HCEC 1CT (cell line): ENCODE measurements at places on chromosomes 16 and 17.

GRCh38 chr16:88466175-88466862 lies 13.2 kb downstream of the ZFPM1 start:
- no peak for DNase-seq

DNA sequence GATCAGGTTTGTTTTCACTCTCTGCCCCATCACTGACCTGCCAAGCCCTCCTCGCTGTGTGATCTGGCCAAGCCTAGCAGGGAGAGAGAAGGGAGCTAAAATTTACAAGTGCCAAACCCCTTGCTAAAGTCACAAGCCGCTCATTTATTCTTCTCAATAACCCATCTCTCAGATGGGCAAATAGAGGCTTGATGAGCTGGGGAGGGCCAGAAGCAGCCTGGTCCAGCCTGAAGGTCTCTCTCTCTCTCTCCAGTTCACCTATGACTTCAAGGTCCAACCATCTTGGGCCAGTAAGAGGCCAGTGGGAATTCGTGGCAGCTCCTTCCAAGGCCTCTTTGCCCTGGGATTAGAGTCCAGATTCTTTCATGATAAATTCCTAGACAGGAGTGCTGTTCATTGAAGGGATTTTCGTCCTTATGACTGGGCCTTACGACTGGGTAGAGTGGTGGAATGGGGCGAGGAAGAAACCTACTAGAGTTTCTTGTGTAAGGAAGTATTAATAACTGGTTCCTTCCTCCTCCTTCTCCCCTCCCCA lies 3.4 kb downstream of the CA7 start:
- no peak for DNase-seq

- no peak for DNase-seq
These were observed 774.9 kb downstream of the CDH8 start for GRCh38 chr16:61261315-61261714.

GRCh38 chr17:64103391-64104364 lies 26.3 kb downstream of the ERN1 start:
- peak; percentile 69 for DNase-seq

GRCh38 chr16:31458073-31458843 lies 1.0 kb upstream of the ARMC5 start:
- peak; percentile 30 for DNase-seq

DNA sequence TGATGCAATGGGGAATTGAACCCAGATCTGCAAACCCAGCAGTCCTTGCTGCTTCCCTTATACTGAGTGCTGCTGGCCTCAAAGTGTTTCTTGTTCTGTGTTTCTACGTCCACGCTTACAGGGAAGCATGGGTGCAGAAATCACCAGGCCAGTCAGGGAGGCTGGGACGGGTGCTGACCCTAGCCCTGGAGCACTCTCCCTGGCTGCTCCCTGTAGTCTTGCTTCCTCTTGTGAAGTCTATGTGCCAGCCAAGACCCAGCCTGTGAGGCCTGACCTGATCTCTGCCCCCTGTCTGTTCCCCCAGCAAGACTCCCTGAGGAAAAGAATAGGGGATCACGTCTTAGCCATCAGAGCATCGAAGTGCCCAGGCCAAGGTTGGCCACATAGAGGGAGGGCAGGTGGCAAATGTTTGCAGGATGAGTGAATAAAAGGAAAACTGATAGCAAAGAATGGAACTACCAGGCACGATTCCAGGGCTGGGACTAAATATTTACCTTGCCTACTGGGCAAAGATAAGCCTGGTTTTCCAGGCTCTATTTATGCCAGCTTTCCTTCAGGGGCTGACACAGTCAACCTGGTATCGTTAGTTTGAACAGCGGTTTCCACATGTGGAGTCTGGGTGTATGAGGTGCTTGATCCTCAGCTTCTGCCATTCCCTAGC lies 41.2 kb upstream of the RHOT1 start:
- no peak for DNase-seq

DNA sequence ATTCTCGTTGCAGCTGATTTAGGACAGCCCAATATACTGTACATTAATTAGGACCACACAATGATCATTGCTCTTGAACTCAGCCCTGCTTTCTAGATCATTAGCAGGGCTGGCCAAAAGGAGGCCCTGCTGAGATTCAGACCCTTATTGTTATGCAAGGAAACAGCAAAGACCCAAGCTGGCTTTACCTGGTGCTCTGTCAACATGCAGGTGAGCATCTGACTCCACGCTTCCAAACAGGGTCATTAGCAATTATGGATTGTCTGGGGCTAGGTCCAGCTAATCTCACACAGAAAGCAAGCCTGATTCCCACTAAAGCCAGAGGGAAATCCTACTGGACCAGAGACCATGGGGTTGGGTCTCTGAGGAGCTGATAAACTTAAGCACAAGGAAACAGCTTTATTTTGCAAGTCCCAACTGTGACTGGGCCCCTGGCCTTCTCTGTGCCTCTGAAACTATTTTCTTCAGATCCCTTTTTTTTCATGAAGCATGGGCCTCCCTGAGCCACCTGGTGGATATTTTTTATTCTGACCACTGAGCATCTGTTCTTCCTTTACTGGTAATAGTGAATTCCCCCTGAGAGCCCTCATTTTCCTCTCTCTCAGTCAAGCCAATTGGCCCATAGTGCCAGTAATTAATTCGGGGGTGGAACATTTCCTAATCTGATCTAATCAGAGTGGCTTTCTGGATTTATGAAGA lies 236.1 kb downstream of the GRIN2A start:
- DNase-seq = no peak

GRCh38 chr16:76946879-76947278 lies 244.1 kb upstream of the MON1B start:
- DNase-seq = no peak

GRCh38 chr17:27532269-27533263 lies 76.3 kb downstream of the KSR1 start:
- no peak for DNase-seq

DNA sequence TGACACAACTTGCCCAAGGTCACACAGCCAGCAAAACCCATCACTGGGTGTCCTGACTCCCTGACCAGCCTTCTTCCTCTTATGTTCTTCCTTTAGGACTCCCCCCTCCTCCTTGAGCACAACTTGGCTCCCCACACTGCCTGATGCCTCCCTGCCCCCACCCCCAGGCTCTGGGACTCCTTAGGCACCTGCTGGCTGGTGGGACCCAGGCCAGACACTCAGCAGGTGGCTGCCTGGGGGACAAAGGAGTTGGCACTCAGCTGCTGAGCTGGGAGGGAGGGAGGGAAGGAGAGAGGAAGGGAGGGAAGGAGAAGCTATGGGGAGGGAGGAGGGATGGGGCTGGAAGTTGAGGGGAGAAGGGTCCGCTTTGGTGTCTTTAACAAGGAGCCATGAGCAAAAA lies 8.0 kb downstream of the SEZ6 start:
- DNase-seq = no peak

DNA sequence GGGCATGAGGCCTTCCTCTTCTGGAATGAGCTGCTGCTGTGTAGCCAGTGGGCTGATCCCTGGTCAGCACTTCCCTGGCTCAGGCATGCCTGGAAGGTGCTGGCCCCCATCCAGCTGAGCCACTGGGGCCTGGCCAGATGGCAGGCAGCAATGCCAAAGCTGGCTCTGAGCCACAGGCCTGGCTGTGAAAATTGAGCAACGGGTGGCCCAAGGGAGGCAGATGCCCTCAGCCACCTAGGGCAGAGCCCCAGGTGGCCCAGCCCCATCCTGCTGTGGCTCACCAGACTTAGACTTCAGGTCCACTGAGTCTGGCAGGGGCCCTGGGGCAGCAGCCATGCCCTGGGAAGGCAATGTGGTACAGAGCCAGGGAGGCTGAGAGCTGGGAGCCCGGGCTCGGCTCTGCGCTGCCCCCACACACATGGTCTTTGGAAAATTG lies 8.5 kb upstream of the CRHR1 start:
- no peak for DNase-seq

- DNase-seq = no peak
These were observed 73.1 kb upstream of the CDC42EP4 start for GRCh38 chr17:73384926-73385325.

GRCh38 chr17:65254166-65254565 lies 117.0 kb downstream of the RGS9 start:
- DNase-seq = no peak

DNA sequence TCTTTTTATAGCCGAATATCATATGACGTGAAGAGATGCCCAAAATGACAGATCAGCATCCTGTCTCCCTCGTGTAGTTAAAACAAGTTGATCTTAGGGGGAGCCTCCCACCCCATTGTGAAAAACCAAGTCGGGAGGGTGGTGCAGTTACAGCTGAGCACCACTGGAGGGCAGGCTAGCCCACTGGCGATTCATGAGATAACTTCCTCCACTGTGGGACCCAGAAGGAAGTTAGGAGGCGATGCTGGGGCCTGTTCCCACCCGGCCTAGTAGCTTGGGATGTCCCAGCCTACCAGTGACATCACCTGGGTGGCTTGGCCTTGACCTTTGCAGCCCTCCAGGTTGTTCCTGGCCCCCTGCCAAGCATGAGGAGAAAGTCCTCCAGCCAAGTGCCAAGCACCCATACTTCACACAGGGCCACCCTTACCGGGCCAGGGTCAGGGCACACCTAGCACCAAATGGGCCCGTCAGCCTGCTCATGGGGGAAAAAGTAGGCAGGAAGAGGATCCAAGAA lies 8.1 kb upstream of the CPNE2 start:
- peak; percentile 57 for DNase-seq

- DNase-seq = no peak
These were observed 106.7 kb downstream of the RBFOX3 start for GRCh38 chr17:79504181-79504605.
